ENCODE measurements at places on chromosomes 5 and 9.

DNA sequence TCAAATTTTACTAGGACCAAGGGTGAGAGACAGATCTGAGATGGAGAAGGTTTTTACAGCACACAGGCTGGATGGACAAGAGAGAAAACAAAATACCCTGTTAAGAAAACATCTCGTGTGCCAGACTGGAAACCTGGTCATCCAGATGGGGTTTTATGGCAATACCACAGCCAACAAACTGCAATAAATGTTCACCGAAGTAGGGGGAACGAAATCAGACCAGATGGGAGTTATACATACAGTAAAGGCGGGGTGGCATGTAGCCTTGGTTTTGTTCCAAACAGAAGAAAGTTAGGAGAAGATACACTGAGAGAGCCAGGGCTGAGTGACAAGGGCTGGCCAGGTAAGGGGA, 63.3 kb downstream of the DCP2 start:
- no peak for DNase-seq

DNA sequence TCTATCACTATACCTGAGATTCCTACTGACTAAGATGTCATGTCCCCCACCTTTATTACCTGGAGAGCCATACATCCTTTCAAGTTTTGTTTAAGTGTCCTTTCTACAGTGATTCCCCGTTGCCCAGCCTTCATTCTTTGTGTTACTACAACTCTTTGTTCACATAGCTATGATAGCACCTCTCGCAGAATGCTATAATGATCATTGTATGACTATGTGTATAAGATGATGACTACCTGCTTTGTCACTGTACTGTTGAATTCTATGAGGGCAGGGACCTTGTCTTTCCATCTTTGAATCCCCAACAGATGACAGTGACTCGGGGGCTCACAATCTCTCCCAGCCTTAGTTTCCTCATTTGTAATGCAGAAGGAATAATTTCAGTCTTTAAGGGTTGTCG, 361.2 kb downstream of the NPR3 start:
- DNase-seq, result no peak

DNA sequence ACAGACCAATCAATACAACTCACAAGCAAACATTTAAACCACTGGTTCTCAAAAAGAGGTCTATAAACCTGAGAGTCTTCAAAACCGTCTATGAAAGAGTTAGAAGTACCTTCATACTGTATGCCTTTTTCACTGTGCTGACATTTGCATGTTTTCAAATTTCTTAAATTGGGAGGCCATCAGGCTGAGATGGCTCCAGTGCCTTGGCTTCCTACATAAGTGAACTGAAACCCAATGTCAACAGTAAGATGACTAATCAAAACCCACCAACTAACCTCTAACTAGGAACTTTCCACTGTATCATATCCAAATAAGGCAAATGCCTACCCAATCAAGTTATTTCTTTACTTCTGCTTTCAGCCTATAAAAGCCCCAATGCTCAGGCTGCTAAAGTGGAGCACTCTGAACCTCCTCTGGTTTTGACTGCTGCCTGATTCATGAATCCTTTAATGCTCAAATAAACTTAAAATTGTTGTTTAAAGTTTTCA, 35.1 kb downstream of the FAM13B start:
- no peak for DNase-seq

DNA sequence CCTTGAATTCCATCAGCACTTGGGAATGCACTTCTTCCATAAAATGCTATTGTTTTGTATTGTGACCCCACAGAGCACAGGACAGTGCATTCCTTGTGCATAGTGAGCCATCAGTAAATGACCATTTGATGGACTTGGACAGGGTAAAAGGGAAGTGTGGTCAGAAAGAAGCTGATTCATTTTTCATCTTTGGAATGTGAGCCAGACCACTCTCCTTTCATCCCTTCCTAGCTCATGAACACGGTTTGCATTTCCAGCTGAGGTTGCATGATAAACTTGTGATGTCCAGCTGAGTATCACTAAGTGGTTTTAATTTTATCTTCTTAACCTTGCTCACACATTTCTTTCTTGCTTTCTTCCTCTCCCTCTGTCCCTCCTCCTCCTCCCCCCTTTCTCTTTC, 101.3 kb downstream of the NUDT12 start:
- no peak for DNase-seq

DNA sequence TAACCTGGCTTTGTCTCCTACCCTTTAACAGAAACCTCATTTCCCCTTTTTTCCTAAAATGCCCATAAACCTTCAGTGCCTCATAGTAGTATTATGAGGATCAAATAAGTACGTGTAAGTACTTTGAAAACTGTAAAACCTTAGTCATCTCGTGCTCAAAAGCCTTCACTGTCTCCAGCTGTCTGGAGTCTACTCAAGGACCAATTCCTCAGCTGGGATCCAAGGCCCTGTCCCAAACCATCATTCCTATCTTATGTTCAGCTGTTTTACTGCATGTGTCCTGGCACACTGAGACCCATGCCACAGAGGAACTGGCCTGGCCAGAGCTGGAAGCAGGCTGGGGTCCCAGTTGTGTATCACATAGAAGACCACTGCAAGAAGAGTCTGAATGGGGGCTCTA, 15.9 kb downstream of the ADAMTSL1 start:
- no peak for DNase-seq

DNA sequence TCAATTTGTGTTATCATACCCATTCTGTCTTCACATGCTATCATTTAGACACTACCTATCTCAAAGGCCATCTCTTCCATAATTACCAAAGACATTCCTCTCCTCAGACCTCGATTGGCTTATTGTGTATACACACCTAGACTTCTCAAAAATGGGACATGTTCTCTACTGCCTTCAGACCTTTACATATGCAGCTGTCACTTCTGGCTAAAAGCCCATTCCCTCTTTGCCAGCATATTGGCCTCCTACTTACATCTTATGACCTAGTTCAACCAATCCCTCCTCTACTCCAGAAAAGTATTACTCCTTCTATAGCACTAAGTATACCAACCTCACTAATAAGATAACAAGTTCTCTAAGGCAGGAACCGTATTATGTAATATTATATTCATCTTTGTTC, 84.4 kb downstream of the RAPGEF6 start:
- DNase-seq, result no peak

GRCh38 chr5:3659907-3660306, 64.3 kb downstream of the IRX1 start:
- no peak for DNase-seq

- DNase-seq, result no peak
These were observed 10.7 kb downstream of the OR2V1 start for GRCh38 chr5:181120306-181120705.

DNA sequence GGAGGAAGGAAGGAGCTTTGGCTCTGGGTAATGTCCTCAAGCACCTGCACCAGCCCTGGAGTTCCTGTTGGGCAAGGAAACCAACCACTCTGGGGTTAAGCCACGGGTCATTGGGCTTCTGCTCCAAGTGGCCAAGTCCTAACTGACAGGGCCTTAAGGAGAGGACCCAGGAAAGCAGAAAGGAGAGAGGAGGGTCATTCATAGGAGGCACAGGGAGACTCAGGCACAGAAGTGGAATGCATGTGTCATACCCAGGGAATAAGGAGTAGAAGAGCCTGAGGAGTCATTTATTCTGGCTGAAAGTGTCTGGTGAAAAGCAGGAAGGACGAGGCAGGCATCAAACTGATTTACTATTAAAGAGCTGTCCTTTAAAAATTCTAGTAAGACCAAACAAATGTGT, 129.2 kb downstream of the DMRT2 start:
- DNase-seq, result no peak

DNA sequence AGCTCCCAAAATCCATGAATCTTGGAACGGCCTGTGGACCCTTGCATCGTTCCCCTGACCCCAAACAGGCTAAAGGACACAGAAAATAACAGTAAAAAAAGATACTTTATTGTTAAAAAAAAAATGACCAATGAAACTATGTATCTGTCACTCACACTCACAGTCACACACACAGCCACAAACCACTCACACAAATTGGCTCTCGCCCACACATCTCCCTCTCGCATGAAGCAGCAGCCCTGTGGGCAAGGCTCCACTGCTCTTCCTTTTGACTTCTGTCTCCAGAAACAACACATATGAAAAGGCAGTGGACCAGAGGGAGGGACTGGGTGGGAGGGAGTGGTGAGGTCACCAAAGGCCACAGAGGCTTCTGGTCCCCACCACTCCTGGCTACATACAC, 56.6 kb downstream of the SLC36A1 start:
- DNase-seq, result no peak

GRCh38 chr5:77963795-77964194, 187.7 kb upstream of the TBCA start:
- no peak for DNase-seq

GRCh38 chr5:146426853-146427618, 20.1 kb upstream of the TCERG1 start:
- no peak for DNase-seq

DNA sequence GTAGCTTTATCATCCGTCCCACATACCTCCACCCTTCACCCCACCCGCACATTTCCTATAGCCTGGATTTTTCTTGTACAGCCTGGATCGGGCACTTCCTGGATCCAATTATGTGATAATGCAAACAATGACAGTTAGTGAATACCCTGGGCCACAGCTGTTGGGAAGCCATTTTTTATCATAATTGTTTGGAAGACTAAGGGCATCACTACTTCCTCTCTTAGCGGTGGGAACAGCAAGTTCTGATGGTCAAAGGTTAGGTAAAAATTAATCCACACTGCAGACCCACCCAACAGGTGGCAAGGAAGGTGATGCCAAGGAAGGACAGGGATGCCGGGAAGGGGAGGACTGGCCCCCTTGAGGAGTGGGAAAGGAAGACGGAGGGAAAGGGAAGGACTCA, 183.7 kb downstream of the SAXO1 start:
- no peak for DNase-seq

- no peak for DNase-seq
These were observed 189.4 kb downstream of the IRX2 start for GRCh38 chr5:2562036-2562435.

DNA sequence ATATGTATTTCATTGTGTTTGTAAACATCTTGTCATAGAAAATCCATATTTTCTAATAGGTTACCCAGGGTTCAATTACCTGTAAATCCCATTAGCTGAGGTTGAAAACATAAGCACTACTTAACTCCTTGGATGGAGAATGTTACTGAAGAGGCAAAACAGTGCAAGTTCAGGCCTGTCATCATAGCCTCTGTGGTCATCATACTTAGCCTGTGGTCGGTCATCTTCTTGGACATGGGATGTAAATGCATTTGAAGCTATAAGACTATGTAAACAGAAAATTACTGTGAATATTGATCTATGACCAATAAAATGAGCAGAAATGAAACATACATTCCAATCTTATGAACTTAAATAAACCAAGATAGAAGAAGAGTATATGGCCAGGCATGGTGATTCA, 164.7 kb downstream of the CHSY3 start:
- no peak for DNase-seq

- no peak for DNase-seq
These were observed 92.8 kb upstream of the EPB41L4A start for GRCh38 chr5:112511920-112512319.

DNA sequence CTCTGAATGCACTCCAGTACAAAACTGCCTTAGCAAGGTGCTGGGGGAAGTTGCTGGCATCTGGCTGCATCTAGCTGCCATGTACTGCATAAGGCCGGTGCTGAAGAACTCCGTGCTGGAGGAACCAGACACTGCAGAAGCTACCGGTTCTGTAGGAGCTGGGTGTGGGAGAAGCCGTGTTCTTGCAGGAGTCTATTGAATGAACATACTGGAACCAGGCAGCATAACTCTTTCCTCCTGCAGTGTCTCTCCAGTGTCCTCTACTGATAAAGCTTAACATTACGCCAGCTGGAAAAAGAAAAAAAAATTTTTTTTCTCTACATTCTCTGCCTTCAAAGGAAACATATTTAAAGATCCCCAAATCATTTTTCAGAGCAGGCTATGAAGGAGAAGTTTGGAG, 38.5 kb downstream of the VPS13A start:
- DNase-seq, result no peak

- DNase-seq, result no peak
These were observed 31.0 kb downstream of the SLC9A3 start for GRCh38 chr5:493119-493701.

- DNase-seq, result no peak
These were observed 8.5 kb downstream of the AFAP1L1 start for GRCh38 chr5:149280124-149280523.

GRCh38 chr5:173501271-173501670, 115.2 kb downstream of the BOD1 start:
- DNase-seq, result no peak

DNA sequence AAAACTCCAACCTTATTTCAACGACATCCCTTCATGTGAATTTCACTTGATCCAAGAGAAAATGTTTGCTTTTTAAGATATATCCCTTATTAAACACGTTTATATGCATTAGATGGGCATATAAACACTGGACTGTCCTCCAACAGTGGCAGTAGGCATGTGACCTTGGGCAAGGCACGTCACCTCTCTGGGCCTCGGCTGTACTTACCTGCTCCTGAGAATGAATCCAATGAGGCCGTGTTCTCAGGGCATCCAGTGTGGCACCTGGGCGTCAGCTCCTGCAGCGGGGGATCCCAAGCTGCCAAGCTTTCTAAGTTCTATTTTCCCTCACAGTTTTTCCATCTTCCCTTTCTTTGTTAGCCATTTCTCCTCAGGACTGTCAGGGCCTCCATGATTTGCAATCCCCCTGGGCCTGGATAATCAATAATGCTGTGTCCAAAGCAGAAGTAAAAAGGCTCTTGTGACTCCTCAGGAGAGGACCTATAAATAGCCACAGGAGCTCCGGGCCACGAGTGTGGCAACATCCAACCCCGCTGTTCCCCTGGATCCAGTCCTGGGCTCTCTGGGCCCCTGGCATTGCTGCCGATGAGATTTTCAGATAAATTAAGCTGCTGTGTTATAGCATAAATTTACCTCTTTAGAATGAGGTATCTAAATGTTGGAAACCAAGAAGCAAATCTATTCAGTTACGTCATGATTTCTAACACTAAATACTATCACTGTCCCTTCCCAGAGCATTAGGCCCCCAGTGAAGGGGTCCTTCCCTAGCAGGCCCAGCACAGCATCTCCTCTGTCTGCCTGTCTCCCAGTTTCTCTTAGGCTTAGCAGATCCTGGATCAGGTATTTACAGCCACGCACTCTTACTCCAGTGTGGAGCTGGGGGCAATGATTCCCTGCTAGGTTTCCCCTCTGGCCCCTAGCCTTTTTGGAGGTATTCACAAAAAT, 76.8 kb downstream of the PTPN3 start:
- DNase-seq, result no peak

GRCh38 chr5:57445006-57445704, 37.5 kb downstream of the ACTBL2 start:
- no peak for DNase-seq

DNA sequence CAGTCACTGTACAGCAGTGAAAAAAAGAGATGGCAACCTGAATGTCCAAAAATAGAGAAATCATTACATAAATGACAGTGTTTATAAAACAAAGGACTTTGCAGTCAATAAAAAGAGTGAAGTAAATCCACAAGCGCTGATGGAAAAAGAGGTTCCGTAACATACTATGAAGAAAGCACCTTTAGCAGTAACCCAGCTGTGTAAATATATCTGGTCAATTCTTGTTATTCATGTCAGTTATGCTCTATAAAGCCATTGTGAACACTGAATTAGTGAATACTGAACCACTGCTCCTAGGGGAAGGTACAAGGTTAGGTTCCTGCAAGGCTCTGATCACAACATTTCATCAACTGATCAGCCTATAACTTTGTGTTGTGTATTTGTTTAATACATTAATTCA, 39.5 kb downstream of the CCNJL start:
- DNase-seq, result no peak

Data from thoracic aorta (tissue), 2 donors.